ENCODE measurements at places on chromosomes 3 and 15. TPM values are rescaled to one million over a fixed set of nuclear protein-coding genes. Genes with fewer than 3 reads are reported as not detected.

MKRN3 gene
- 10.1 TPM for total RNA-seq

ISG20 gene
- 11.0 TPM for total RNA-seq

UROC1 gene
- not detected for total RNA-seq

TMCO5A gene
- total RNA-seq: not detected

NPAP1 gene
- total RNA-seq: not detected

XCR1 gene
- not detected for total RNA-seq

ERICH6 gene
- not detected for total RNA-seq

- no peak for DNase-seq
Measured at GRCh38 chr3:159448902-159449301, 539.7 kb upstream of the IL12A start.

DNA sequence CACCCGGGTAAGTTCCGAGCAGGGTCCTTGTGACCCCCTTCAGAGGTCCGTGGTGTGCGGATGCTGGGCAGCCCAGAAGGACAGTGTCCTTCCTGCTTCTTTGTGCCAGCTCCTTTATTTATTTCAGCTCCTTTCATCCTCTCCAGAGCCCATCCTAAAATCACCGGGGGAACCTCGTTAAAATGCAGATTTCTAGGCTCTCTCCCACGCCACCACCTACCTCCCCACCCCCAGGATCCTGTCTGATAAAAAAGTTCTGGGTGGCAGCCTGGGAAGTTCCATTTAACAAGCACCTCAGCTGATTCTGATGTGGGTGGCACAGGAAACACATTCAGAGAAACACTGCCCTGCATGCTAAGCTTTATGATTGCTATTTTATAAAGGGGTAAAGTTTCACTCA lies 12.5 kb upstream of the IGF1R start:
- no peak for DNase-seq

- DNase-seq: no peak
Measured at GRCh38 chr3:123540285-123540684, 44.6 kb downstream of the HACD2 start.

DNA sequence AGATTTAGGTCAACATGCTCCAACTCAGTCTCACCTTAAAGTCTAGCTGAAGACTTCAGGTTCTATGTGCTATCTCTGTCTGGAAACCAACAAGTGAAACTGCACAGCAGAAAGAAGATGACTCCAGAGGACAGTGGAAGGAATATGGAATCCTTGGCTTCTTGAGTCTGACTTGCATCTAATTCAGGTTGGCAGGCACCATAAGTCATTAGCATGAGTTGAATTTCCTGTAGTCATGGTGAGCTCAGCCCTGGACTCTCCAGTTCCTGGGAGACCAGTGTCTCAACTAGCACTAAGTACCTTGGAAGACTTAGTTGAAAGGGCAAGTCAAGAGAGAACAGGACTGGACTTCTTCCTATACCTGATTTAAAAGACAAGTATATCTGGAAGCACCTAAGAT lies 129.7 kb downstream of the DTWD1 start:
- DNase-seq: no peak

- no peak for DNase-seq
Measured at GRCh38 chr3:197600796-197601565, 45.2 kb upstream of the BDH1 start.

DNA sequence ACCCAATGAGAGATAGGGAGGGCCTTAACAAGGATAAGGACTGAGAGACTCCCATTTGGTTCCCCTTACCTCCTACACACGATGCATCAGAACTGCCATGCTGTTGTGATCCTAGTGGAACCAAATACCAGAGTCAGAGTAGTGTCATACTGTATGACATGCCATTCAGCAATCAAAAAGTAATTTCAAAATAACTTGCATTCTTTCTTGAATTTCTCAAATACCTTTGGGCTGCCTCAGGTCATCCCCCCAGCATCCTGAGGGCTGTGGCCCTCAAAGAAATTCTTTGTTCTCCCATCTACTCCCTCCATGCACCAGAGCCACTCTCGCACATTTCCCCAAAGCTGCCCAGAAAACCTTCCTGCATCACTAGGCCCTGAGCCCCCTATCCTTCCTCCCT lies 68.9 kb upstream of the PPP2R3A start:
- no peak for DNase-seq

GRCh38 chr3:117017135-117017894 lies 307.7 kb downstream of the TUSC7 start:
- DNase-seq: no peak

- no peak for DNase-seq
Measured at GRCh38 chr3:156728267-156728985, 54.0 kb downstream of the TIPARP start.

Data from HCT116 (cell line).